ENCODE measurements at places on chromosomes 6 and 20.

GRCh38 chr6:112743323-112743722 is 396.2 kb downstream of the RFPL4B start:
- H3K27me3 ChIP-seq = no peaks in the 10 kb centered on the region
- DNase-seq = no peak

DNA sequence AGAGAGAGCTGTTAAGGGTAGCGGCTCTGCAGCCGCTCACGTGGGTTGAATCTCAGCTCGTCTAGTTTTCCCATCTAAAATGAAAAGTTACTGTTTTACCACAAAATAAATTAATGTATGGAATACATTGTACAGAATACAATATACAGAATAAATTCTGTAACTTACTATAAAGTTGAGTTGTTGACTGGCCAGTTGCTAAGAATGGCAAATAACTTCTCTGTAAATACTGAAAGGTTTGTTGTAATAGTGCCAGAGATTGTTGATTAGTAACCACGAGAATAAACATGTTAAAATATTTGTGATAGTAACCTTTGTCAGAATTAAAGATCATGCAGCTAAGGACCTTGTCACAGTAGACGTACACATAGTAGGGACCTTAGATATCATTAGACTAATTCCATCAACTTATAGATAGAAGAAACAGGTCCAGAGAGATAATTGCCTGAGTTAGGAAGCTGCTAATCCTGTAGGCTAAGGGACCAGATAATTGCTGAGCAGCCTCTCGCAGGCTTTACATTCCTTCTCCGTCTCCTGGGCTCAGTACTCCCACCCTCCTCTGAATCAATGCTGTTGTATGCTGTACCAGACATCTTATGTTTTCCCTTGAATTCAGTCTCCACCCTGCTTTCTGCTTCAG is 544 bp upstream of the NRM start:
- no peaks in the 10 kb centered on the region for H3K27me3 ChIP-seq
- H3K4me1 ChIP-seq = peaks cover 18% of the 10 kb centered on the region
- peak overlapping the region; percentile 97 for H3K27ac ChIP-seq
- no peaks in the 10 kb centered on the region for H3K36me3 ChIP-seq
- no peak for DNase-seq

DNA sequence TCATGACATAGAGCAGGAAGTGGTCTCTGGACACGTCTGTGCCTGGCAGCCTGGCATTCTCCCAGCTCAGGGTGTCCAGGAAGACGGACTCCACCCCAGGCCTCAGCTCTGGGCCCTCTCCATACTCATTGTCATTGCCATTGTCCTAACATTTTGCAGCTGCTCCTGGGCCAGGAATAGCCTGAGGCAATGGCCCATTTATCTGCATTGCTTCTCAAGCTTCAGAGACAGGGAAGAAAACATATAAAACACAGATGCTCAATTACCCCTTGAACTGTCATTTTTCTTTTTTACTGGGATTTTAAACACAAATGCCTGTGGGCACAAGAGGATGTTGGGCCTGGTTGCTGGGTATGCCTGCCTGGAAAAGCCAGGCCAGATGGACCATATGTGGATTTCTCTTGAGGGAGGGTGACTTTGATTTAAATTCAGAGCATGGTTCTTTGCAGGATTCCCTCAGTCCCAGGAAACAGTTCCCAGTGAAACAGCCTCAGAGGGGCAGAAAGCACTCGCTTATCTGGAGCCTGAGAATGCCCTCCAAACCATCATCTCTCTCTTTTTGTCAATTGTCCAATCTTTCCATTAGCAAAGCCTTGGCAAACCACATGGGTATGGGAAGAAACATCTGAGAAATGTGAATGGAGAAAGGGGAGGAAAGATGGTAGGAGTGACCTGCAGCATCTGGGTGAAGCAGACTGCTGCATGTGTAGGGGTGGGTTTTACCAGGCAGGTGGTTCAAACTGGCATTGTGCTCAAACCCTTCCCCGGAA is 17.9 kb downstream of the LAMP5 start:
- H3K27ac ChIP-seq = no peak overlapping the region
- DNase-seq = no peak
- H3K4me1 ChIP-seq = no peaks in the 10 kb centered on the region
- H3K27me3 ChIP-seq = no peaks in the 10 kb centered on the region
- no peak overlapping the region for H3K4me3 ChIP-seq
- no peaks in the 10 kb centered on the region for H3K36me3 ChIP-seq

DNA sequence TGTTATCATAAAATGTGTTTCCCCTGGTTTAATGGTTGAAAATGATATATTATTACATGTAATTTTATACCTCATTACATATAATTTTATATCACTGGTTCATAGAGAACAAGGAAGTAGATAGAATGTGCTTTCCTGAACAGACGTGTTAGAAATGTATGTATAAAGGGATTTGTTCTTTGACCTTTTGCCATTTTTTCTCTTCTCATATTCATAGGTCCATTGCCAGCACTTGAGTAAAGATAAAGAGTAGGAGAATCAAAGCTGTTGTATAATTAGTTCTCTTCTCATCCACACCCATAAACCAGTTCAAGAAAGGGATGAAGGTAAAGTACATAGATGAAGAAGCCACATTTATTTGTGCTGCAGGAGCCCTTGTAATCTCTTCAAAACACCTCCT is 46.7 kb downstream of the RNF217 start:
- DNase-seq = no peak
- no peaks in the 10 kb centered on the region for H3K27me3 ChIP-seq
- no peaks in the 10 kb centered on the region for H3K4me1 ChIP-seq
- H3K4me3 ChIP-seq = no peak overlapping the region

- H3K4me1 ChIP-seq = no peaks in the 10 kb centered on the region
- peak overlapping the region; percentile 49 for H3K27ac ChIP-seq
- H3K27me3 ChIP-seq = no peaks in the 10 kb centered on the region
- no peak overlapping the region for H3K4me3 ChIP-seq
Observed at GRCh38 chr20:48791666-48792071, 36.1 kb downstream of the PREX1 start.

GRCh38 chr20:5584678-5585077 is 165.5 kb upstream of the SHLD1 start:
- DNase-seq = no peak
- no peaks in the 10 kb centered on the region for H3K4me1 ChIP-seq
- no peaks in the 10 kb centered on the region for H3K36me3 ChIP-seq
- no peaks in the 10 kb centered on the region for H3K27me3 ChIP-seq
- H3K27ac ChIP-seq = no peak overlapping the region

DNA sequence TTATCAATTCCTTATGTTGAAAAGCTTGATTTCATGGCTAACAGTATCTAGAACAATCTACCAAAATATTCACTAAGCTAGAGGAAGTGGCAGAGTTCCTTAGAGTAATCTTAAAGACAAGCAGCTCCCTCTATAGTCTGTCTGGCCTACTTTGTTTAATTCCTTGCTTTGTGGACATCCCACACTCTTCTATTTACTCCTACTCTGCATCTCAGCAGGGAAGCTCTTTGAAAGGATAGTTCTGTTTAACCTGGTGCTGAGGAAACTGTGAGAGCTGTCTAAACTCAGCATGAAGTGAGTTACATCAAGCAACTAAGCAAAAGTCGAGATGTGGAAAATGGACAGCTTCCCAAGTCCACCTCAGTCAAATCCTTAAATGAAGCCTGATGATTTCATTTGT is 4.3 kb downstream of the REV3L start:
- no peak overlapping the region for H3K27ac ChIP-seq
- H3K36me3 ChIP-seq = no peaks in the 10 kb centered on the region

- no peaks in the 10 kb centered on the region for H3K27me3 ChIP-seq
- no peak overlapping the region for H3K4me3 ChIP-seq
- H3K36me3 ChIP-seq = no peaks in the 10 kb centered on the region
Observed at GRCh38 chr6:55713436-55713835, 134.4 kb upstream of the HMGCLL1 start.

GRCh38 chr6:37491830-37492208 is 7.9 kb downstream of the CCDC167 start:
- no peak overlapping the region for H3K27ac ChIP-seq
- H3K36me3 ChIP-seq = no peaks in the 10 kb centered on the region
- DNase-seq = no peak
- H3K27me3 ChIP-seq = no peaks in the 10 kb centered on the region
- no peak overlapping the region for H3K4me3 ChIP-seq
- H3K4me1 ChIP-seq = no peaks in the 10 kb centered on the region

GRCh38 chr20:5433352-5433751 is 116.6 kb upstream of the PROKR2 start:
- H3K27ac ChIP-seq = no peak overlapping the region
- peaks cover 5% of the 10 kb centered on the region for H3K27me3 ChIP-seq
- H3K4me3 ChIP-seq = no peak overlapping the region
- no peaks in the 10 kb centered on the region for H3K36me3 ChIP-seq
- no peaks in the 10 kb centered on the region for H3K4me1 ChIP-seq
- no peak for DNase-seq

GRCh38 chr6:121733234-121733633 is 297.8 kb downstream of the GJA1 start:
- H3K27me3 ChIP-seq = no peaks in the 10 kb centered on the region
- no peak overlapping the region for H3K27ac ChIP-seq
- no peak overlapping the region for H3K4me3 ChIP-seq
- H3K36me3 ChIP-seq = no peaks in the 10 kb centered on the region
- H3K4me1 ChIP-seq = no peaks in the 10 kb centered on the region

GRCh38 chr6:111593512-111593816 is 12.2 kb downstream of the TRAF3IP2 start:
- H3K36me3 ChIP-seq = no peaks in the 10 kb centered on the region
- H3K27ac ChIP-seq = peak overlapping the region; percentile 92
- H3K4me3 ChIP-seq = no peak overlapping the region
- DNase-seq = no peak

DNA sequence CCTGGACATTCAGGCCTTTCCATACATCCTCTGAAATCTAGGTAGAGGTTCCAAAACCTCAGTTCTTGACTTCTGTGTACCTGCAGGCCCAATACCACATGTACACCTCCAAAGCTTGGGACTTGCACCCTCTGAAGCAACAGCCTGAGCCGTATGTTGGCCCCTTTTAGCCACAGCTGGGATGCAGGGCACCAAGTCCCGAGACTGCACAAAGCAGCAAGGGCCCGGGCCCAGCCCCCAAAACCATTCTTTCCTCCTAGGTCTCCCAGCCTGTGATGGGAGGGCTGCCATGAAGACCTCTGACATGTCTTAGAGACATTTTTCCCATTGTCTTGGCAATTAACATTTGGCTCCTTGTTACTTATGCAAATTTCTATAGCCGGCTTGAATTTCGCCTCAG is 107.4 kb upstream of the FRMD1 start:
- H3K4me1 ChIP-seq = no peaks in the 10 kb centered on the region
- no peak overlapping the region for H3K27ac ChIP-seq
- H3K27me3 ChIP-seq = no peaks in the 10 kb centered on the region
- H3K36me3 ChIP-seq = no peaks in the 10 kb centered on the region
- DNase-seq = no peak

DNA sequence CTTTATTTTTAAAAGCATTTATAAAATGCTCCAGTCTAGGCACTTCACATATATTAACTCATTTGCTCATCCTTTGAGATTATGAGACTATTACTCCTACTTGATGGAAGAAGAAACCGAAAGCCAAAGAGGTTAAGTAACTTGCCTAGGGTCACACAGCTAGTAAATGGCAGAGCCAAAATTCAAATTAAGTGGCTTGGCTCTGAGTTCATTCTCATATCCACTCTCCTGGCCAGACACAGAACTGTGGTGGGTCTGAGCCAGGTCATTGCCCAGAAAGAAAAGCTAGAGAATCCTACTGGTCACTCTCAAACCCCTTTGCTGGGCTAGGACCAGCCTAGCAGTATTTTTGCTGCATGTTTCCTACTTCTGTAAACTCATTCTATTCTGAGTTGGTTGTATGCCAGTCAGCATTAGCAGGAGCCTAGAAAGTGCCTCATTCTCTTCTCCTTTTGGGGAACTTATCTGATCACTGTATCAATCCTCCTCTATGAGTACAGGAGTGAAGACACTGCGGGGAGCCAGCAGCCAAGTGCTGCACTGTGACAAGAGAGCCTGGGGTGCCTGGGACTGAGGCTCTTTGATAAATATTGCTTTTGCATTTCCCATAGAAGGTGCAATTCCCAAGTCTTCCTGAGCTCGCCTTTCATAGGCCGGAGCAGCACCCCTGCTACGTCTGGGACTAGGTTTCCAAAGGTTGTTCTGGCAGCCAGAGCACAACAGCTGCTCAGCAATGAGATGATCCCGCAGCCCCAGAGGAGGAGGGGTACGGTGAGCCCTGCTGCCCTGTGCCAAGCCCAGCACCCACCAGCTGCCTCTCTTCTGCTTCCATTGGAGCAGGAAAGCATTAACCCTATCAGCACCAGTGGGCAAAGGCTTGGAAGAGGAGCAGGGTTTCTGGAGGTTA is 728.3 kb downstream of the MAFB start:
- H3K27ac ChIP-seq = peak overlapping the region; percentile 8
- H3K36me3 ChIP-seq = no peaks in the 10 kb centered on the region
- H3K4me1 ChIP-seq = no peaks in the 10 kb centered on the region

GRCh38 chr20:51366155-51366886 is 176.2 kb downstream of the NFATC2 start:
- H3K4me3 ChIP-seq = no peak overlapping the region
- peak overlapping the region; percentile 82 for H3K27ac ChIP-seq
- DNase-seq = no peak
- no peaks in the 10 kb centered on the region for H3K4me1 ChIP-seq
- no peaks in the 10 kb centered on the region for H3K36me3 ChIP-seq
- no peaks in the 10 kb centered on the region for H3K27me3 ChIP-seq

DNA sequence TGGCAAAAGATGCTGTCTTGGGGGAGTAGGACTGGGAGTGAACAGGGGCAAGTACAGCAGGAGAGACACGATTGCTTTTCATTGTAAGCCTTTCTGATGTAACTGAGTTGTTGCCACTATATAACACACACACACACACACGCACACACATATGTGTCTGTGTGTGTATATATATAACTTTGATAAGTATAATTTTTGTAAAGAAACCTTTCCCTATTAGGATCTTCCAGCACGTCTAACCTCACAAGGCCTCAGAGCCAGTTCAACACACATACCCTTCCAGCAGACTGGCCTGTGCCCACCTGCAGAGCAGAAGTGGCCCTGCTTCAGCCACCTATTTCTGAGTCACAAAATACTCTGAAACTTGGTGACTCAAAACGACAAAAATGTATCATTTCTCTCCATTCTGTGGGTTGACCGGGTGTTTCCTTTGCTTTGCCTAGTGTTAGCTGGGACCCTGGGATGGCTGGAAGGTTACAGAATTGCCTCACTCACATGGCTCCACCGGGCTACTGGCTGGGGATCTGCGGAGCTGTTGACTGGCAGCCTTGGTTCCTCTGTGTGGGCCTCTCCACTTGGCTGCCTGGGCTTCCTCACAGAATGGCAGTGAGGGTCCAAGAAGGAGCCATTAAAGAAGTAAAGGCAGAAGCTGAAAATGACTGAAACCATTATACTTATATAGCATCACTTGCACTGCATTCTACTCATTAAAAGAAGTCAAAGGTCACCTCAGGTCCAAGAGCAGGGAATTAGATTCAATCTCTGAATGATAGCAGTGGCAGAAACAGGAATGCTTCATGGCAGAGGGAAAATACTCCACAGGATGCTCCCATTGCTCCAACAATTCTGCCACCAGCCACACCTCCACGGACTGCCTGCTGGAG is 126.4 kb downstream of the BANF2 start:
- no peak overlapping the region for H3K27ac ChIP-seq
- H3K36me3 ChIP-seq = no peaks in the 10 kb centered on the region
- H3K4me1 ChIP-seq = no peaks in the 10 kb centered on the region
- H3K27me3 ChIP-seq = no peaks in the 10 kb centered on the region
- H3K4me3 ChIP-seq = no peak overlapping the region

GRCh38 chr6:42390228-42390934 is 61.3 kb downstream of the TRERF1 start:
- DNase-seq = no peak
- no peak overlapping the region for H3K4me3 ChIP-seq
- no peaks in the 10 kb centered on the region for H3K27me3 ChIP-seq
- H3K36me3 ChIP-seq = no peaks in the 10 kb centered on the region
- no peaks in the 10 kb centered on the region for H3K4me1 ChIP-seq
- H3K27ac ChIP-seq = no peak overlapping the region
